CD8-positive, alpha-beta T cell (primary cell): ENCODE measurements at places on chromosomes 5 and 9. TPM values are rescaled to one million over a fixed set of nuclear protein-coding genes. Genes with fewer than 3 reads are reported as not detected.

KCNV2 gene
- not detected for total RNA-seq

PPIP5K2 gene
- 43.4 TPM for total RNA-seq

NMUR2 gene
- total RNA-seq, result not detected

DMGDH gene
- total RNA-seq, result not detected

GIN1 gene
- total RNA-seq, result 1.5 TPM

SRP19 gene
- 52.0 TPM for total RNA-seq

ECM2 gene
- total RNA-seq, result not detected

KCNT1 gene
- not detected for total RNA-seq

PLAC8L1 gene
- total RNA-seq, result not detected

PCDHGC5 gene
- not detected for total RNA-seq

DOCK8 gene
- 104 TPM for total RNA-seq

ARID3C gene
- total RNA-seq, result not detected

ADAMTS16 gene
- total RNA-seq, result not detected

RNF183 gene
- not detected for total RNA-seq

MARVELD2 gene
- total RNA-seq, result 0.22 TPM

PTGDS gene
- total RNA-seq, result 7.8 TPM

RBM27 gene
- 35.8 TPM for total RNA-seq

GNAQ gene
- 27.2 TPM for total RNA-seq

MTAP gene
- total RNA-seq, result 9.9 TPM
